ENCODE measurements at places on chromosomes 3 and 15.

DNA sequence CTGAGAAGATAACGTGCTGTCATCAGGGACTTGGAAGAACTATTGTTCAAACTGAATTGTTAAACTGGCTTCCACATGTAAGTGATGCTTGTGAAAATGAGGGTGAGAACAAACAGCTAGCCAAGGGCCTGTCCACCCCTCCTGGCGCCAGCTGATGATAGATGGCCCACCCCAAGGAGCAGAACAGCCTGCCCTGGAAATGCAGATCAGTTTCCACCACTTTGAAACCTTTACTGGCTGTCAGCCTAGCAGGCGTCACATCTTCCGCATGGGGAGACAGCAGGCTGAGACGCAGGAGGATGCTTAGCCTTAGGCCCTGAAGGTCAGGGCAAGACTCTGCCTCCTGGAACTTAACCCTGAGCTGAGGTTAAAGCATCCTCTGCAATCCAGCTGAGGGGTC is 6.4 kb upstream of the SLC51B start:
- no peak for DNase-seq

GRCh38 chr3:71201939-71202338 is 381.6 kb downstream of the FOXP1 start:
- no peak for DNase-seq

DNA sequence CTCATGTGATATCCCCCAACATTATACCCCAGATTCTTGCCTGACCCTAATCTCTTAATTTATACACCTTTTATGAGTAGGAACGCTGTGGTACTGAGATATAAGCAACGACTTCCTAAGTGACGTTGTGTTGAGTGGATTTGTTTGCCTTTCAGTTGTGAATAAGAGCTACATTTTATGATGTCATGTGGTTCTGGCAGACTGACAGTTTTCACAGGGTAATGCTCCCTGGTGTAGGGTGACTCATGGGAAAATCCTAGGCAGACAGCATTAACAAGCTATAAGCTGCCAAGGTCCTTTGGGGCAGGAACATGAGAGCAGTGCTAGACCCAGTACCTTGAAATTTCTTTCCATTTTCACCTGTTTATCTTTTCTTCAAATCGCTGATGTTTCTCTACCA is 11.2 kb downstream of the C3orf52 start:
- peak; percentile 88 for DNase-seq

- DNase-seq, result peak; percentile 3
Observed at GRCh38 chr15:67746022-67746421, 79.3 kb upstream of the SKOR1 start.

- DNase-seq, result peak; percentile 37
Observed at GRCh38 chr15:34038023-34038870, 757 bp downstream of the AVEN start.

DNA sequence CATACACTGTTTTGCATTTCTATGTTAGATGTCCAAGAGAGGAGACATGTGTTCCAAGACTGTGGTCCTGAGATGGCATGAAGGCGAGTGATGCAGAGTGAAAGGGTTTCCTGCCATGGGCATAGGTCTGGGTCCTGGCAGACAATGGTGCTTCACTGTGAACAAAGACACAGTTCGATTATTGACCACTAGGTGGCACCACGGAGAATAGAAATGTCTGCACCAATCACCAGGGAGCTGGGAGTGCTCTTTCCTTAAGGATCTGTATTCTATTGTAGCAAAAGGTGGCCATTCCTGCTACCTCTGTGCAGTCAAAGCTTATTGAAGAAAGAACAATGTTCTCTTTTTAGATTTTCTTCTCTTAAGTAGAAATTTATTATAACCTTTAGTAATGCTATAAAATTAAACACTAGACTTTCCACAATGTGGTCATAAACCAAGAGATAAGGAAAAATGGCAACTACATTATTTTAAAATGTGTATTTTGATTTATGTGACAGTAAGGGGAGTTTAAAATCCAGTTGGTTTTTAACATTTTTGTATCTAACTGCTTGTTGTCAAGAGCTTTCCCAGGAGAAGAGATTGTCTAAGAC is 88.7 kb downstream of the GABRG3 start:
- peak; percentile 2 for DNase-seq

- no peak for DNase-seq
Observed at GRCh38 chr15:52020221-52021085, 1.4 kb downstream of the MAPK6 start.

DNA sequence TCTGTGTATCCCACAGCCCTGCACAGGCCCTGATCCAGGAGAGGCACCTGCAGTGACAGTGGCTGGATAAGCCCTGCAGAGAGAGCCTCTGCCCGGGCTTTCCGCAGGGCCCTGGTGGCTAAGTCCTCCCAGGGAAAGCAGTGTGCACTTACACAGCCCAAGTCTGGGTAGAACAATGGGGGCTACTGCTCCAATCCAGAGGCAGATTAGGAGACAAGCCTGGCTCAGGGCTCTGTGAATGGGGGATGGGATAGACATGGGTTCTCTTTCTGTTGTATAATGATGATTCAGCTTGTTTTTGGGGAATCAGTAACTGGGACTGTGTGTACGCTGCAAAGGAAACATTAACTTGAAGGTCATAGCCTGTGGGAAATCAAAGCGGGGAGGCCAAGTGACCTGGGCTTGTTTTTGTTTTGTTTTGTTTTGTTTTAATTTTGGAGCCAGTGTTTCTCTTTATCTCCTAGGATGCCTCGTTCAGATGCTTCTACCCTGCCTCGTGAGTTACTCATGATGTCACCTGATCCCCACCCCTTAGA is 4.1 kb upstream of the ALDH1L1 start:
- DNase-seq, result no peak

GRCh38 chr3:101117980-101118379 is 124.8 kb upstream of the ABI3BP start:
- no peak for DNase-seq

- no peak for DNase-seq
Observed at GRCh38 chr3:41239587-41239986, 40.3 kb downstream of the CTNNB1 start.

GRCh38 chr3:16600780-16601536 is 4.3 kb downstream of the DAZL start:
- peak; percentile 69 for DNase-seq

DNA sequence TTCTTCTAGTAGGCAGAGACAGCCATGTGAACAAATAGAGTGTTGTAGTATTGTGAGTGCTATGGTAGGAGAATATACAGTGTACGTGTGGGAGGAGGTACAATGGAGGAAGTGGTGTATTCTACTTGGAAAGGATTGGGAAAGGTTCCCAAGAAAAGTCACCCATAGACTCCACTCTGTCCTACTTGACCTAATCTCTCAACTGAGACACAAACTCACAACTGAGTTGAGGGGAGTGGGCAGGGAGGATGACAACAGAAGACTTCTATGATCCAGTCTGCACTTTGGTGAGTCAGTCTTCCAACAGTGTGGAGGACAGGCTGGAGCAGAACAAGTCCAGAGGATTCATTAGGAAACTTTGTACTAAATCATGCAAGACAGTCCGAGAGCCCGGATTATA is 28.8 kb upstream of the AQP9 start:
- no peak for DNase-seq

DNA sequence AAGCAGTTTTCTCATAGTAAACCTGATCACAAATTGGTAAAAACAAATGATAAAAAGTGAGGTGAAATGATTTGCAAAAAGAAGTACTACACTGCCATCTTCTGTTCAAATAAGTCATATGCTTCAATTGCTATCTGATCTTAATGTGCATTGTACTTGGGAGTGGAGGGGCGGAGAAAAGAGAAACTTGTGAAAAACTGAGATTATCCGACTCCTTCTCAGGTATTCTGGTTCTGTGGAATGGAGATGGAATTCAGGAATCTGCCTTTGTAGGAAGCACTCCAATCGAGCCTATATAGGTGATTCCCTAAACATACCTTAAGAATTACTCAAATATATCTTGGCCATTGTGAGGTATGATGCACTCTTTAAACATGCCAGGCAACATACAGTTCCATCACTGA is 180.6 kb downstream of the CHL1 start:
- DNase-seq, result no peak

GRCh38 chr3:144629381-144629780 is 657.8 kb downstream of the DIPK2A start:
- no peak for DNase-seq

DNA sequence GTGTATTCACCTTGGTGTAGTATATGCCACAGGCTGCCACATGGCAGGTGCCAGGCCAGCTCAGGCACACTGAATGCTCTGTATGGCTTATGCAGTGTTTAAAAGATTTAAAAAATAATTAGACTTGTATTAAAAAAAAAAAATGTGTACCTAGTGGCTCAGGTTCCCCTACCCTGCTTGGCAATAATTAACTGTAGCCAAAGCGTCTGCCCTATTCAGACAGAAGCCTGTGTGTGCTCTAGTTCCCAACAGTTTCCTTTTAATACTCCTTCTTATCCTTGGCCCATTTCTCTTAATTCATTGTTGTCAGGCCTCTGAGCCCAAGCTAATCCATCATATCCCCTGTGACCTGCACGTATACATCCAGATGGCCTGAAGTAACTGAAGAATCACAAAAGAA is 752.2 kb upstream of the CFAP20DC start:
- DNase-seq, result no peak

- DNase-seq, result no peak
Observed at GRCh38 chr15:33451385-33451784, 140.6 kb downstream of the RYR3 start.

GRCh38 chr15:47983533-47983932 is 137.3 kb upstream of the SLC24A5 start:
- no peak for DNase-seq

GRCh38 chr3:100004931-100005330 is 109.4 kb downstream of the FILIP1L start:
- no peak for DNase-seq

DNA sequence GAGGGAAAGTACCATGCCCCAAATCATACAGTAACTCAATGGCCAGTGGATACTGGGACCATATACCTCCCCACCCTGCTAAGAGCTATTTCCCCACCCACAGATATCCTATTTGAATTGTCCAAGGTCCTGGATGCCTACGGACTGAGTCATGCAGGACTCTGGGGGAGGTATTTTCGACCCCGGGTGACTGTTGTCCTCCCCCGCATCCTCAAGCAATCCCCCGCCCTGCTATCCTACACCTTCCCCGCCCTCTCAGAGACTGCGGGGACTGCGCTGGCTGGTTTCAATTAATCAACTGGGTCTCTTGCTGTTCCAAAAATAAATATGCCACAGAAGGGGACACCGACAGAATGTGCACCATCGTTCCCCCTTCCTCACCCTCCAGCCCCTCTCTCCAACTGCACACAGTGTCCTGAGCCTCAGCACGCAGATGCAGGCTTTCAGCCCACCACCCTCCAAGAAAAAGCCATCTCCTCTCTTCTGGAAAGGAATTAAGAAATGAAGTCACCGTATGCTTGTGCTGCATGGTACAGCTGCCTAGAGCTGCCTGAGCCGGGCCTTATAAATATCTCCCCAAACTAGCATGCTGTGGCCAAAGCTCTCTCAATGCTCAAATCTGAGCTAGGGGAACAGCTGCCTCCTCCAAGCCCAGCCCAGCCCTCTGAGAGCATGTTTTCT is 8.1 kb downstream of the CAV3 start:
- peak; percentile 39 for DNase-seq

- no peak for DNase-seq
Observed at GRCh38 chr3:143693506-143693905, 154.8 kb downstream of the SLC9A9 start.

DNA sequence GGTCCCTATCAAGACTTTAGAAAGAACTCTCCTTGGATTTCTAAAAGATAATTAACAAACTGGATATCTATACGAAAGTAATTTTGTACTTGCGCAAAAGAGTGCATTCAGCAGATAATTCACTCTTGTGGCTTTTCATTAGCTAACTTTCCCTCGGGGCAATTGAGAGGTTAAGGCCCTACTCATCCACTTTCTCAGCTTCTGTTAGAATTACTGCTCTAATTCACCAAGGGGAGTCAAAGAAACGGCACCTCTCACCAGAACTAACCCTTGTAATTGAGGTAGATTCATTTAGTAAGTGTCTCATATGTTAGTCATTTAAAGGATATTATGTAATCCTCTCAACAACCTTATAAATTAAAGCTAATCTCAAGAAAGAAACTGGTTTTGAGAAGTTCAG is 22.5 kb upstream of the MB21D2 start:
- no peak for DNase-seq

DNA sequence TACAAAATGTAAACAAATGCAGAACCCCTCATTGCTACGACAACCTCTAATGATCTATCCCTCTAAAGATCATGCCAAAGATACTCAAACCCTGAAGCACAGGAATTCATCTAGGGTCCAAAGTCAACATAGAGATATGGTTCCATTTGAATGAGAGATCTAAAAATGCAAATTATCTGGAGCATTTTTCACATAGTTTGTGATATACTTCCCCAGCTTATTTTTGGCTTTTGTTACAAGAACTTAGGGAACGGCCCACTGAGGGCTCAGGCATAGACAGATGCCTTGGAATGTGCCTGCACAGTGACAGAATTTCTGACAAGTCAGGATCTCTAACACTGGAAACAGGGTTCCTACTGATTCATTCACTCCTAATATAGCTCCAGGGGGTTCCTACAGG is 258.9 kb upstream of the THBS1 start:
- DNase-seq, result no peak

DNA sequence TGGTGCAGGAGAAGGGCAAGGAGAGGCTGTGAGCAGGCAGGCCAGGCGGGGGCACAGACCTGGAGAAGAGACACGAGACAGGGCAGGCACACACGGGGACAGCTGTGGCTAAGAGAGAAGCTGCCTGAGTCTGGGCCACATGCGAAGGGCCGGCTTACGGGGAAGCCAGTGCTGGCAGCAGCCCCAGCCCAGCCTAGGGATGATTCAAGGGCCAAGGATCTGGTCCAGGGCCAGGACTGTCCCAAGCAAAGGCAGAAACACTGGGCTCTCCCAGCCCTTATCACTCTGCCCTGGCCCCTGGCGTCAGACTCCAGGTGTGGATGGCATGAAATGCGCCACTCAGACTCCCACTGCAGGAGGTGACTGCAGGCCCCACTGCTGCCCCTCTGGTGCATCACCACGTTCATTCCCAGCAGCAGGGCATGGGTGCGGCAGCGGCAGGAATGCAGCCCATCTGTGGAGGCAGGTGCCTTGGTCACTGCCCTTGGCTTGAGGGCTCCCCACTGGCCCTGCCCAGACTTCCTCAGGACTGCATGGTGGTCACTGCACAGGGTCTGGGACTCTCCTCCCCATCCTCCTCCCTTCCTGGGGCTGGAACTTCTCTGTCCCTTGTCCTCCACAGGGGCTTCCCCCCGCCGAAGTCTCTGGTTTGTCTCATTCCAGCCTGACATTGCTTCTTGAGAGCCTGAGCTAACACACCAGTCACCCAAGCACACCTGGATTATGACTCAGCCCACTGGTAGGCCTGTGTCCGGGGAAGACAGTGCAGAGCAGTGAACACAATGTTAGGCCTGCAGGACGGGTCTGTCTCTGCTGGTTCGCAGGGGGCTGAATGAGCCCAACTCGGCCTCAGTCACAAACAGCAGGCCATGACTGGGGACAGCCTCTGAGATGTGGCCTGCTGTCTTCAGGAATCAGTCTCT is 69.3 kb downstream of the TBC1D2B start:
- peak; percentile 59 for DNase-seq

All from AG09319 (cell line).